ENCODE measurements at places on chromosomes 6 and 20. TPM values are rescaled to one million over a fixed set of nuclear protein-coding genes. Genes with fewer than 3 reads are reported as not detected.

DNA sequence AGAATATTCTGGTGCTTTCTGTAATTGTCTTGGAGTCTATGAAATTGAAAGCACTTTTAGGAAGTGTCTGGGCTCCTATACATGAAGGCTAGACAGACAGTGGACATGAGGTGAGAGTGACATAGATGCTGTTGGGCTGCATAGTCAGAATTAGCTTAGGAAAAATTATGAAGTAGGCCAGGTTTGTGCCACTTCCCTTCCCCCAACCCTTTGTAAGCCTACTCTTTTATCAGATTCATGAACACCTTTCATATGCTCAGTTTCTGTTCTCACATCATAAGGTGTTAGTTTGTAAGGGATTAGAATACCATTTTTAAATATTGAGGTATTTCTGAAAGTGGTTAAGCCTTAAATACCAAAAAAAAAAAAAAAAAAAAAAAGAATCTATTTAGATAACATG, 18.4 kb upstream of the SNPH start:
- DNase-seq, result no peak

GRCh38 chr6:3773678-3774298, 22.3 kb upstream of the PXDC1 start:
- DNase-seq, result no peak

- no peak for DNase-seq
Observed at GRCh38 chr6:93305088-93305487, 114.3 kb downstream of the EPHA7 start.

DNA sequence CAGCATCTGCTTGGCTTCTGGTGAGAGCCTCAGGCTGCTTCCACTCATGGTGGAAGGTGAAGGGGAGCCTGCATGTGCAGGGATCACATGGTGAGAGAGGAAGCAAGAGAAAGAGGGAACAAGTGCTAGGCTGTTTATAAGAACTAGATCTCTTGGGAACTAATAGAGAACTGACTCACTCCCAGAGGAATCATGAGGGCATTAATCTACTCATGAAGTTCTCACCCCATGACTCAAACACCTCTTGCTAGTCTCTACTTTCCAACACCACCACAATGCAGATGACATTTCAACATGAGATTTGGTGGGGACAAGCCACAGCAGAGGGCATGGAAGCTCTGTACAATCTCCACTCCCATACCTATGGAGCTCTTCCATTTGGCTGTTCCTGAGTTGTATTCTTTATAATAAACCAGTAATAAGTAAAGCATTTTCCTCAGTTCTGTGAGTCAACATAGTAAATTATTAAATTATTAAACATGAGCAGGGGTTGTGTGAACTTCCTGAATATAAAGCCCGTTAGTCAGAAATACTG, 524.1 kb upstream of the NRSN1 start:
- no peak for DNase-seq

- DNase-seq, result no peak
Observed at GRCh38 chr6:71262914-71263313, 25.7 kb upstream of the OGFRL1 start.

DNA sequence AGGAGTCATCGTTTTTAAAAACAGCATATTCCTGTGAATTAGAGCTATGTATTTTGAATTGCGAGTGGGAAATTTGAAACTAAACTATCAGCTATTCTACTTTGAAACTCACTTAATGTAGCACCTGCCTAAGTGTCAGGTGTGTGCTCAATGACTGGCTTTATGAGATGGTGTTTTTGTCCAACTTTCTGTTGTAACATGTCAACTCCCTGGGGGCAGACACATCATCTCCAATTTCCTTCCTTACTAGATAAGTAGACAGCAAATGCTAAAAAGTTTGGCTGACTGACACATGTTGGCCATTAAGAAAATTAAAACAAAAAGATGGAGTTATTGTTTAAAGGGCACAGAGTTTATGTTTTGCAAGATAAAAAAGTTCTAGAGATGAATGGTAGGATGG, 226.9 kb downstream of the TFAP2B start:
- DNase-seq, result no peak

DNA sequence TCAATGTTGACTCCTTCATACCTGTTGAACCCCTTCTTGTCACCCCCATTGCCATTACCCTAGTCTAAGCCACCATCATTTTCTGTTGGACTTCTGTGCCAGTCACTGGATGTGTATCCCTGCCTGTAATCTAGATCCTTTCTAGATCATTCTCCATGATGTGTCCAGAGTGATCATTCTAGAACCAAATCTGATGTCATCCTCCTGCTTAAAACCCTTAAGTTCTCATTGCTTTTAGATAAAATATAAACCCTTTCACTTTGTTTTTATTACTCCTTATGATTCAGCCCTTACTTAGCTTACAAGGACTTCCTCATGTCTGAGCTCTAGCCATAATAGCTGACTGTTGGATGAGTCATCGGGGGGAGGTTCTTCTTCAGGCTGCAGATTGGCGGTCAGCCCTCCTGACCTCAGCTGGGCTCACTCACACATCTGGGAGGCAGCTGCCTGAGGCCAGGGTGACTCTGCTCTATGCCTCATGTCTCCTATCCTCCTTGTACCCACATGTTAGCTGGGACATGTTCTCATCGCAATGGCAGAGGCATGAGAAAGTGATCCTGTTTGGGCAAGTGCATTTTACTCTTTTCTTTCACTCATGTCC, 287.6 kb downstream of the ESR1 start:
- DNase-seq, result no peak

DEFB124 gene
- total RNA-seq, result not detected

DNA sequence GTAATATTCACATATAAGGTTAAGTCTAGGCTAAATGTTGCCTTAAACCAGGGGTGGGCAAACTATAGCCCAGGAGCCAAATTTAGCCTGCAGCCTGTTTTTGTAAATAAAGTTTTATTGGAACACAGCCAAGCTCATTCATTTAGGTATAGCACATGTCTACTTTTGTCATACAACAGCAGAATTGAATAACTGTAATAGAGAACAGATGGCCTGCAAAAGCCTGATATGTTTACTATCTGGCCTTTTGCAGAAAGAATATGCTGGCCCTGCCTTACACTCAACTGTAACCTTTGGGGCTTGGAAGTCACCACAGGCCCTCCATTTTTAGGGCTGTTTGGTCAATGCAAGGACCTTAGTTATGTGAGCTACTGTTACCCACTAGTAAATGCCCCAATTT, 17.7 kb upstream of the BCLAF1 start:
- DNase-seq, result no peak

ECT2L gene
- not detected for total RNA-seq

DNA sequence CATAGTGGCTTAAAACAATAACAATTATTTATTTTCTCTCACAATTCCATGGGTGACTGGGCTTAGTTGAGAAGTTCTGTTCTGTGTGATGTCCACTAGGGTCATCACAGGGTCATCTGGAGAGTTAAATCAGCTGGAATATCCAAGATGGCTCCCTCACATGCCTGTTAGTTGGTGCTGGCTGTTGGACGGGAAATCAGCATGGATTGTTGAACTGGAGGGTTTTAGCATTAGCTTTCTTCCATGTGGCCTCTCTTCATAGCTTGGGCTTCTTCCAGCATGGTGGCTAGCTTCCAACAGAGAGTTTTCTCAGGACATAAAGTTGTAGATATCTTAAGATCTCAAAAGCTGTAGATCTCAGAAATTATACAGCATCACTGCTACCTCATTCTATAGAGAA, 19.6 kb downstream of the MARCKS start:
- no peak for DNase-seq

RIPOR3 gene
- total RNA-seq, result not detected

- no peak for DNase-seq
Observed at GRCh38 chr6:14058735-14059134, 58.8 kb upstream of the CD83 start.

GRCh38 chr6:166307082-166308032, 835 bp downstream of the PRR18 start:
- DNase-seq, result no peak

PDYN gene
- total RNA-seq, result not detected

DNA sequence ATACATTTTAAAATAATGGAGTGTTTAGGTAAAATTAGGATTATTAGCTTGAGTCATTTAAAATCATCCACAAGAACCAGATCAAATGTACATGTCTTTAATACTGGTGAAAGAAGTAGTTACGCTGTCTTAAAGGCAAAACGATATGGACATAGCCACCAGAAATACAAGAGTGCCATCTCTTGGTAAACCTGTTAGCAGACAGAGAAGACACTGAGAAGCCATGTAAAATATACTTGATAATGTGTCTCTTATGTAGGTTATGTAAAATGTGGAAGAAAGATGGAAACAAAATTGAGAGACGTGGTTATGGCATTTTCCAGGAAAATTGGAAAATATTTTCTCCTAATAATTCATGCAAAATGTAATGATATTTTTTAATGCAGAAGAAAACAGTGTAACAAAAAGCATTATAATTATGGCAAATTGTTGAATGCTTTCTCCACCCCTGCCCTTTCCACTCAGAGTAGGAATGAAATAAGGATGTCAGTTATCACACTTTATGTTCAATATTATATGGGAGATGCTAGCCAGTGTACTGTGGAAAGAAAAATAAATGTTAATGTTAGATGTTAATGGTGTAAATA, 12.2 kb upstream of the SLC17A2 start:
- no peak for DNase-seq

DNA sequence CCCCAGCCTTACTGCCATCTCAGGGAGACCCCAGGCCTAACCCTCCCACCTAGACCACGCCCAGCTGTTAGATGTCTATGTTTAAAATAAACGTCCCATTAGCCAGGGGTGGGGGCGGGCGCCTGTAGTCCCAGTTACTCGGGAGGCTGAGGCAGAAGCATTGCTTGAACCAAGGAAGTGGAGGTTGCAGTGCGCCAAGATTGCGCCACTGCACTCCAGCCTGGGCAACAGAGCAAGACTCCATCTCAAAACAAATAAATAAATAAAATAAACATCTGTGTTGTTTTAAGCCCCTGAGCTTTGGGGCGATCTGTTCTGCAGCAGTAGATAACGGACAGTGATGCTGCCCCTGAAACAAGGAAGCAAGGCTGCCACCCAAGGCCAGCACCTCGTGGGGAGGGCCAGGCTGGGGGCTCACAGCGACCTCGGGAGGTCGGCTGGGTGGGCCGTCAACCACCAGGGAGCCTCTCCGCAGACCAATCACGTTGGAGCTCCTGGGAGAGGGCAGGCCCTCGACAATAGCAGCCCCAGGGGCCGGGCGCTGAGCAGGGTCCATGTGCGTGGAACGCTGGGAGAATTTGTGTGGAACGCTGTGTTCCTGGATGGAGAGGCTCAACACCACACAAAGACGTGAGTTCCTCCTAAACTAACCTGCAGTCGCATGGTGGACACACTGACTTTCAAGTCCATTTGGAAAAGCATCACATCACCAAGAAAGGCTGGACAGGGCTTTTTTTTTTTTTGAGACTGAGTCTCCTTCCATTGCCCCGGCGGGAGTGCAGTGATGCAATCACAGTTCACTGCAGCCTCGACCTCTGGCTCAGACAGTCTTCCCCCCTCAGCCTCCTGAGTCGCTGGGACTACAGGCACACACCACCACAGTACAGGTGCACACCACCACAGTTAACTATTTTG, 1.0 kb upstream of the HELZ2 start:
- no peak for DNase-seq

FERMT1 gene
- 2.1 TPM for total RNA-seq

- DNase-seq, result no peak
Observed at GRCh38 chr6:154732538-154733182, 556 bp upstream of the SCAF8 start.

JPH2 gene
- 46.6 TPM for total RNA-seq

- DNase-seq, result no peak
Observed at GRCh38 chr6:34565722-34566137, 9.6 kb upstream of the SPDEF start.

CALHM4 gene
- total RNA-seq, result not detected

PXMP4 gene
- total RNA-seq, result 6.4 TPM

MAP7 gene
- total RNA-seq, result 0.77 TPM

DNA sequence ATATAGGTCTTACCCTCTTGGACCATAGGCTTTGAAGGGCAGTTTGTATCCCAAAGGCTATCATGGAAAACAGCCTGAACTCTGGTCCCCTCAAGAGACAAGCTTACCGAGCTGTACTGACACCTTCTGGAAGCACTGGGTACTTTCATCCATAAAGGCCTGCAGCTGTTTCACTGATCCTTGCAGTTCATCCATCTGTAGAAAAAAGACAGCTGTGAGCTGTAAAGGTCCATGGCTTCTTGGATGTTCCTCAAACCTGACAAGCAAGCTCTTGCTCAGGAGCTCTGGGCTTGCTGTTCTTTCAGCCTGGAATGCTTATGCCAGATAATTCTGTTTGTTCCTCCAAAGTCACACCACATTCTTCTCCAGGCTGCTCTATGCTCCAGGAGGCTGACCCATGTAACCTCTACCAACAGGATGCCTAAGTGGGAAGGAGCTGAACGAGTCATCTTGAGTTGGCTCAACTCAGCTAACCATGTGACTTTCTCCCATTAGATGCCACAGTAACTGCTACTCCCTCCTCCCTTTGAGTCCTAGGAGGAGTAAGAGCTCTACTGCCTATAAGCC, 8.8 kb upstream of the NDRG3 start:
- no peak for DNase-seq

DNA sequence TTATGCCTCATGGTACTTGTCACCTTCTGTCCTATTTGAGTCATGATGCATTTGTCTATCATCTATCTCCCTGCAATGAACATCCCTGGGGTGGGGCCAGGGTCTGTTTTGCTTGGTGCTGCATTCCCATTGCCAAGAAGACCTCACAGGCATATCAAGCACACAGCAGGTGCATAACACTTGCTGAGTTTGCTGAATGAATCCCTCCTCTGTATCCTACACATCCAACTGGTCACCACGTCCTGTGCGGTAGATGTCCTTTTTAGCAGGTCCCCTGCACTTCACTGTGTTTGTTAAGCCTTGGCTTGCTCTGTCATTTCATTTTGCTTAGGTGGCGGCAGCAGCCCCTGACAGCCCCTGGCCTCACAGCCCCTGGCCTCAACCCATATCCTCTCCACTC, 214.8 kb upstream of the RNF24 start:
- peak; percentile 25 for DNase-seq

UNC93A gene
- not detected for total RNA-seq

GRCh38 chr6:452301-453067, 60.9 kb downstream of the IRF4 start:
- DNase-seq, result no peak

CYP21A2 gene
- total RNA-seq, result 0.68 TPM

CLPSL2 gene
- total RNA-seq, result not detected

All from chondrocyte (in vitro differentiated cells).